ENCODE measurements at places on chromosomes 2 and 18. TPM values are rescaled to one million over a fixed set of nuclear protein-coding genes. Genes with fewer than 3 reads are reported as not detected.

Gene LRP2
- 0.89 TPM for total RNA-seq

Gene TMEM169
- total RNA-seq, result 0.57 TPM

Gene MOGAT1
- not detected for total RNA-seq

Gene C2orf81
- total RNA-seq, result 22.5 TPM

Gene ZCCHC2
- total RNA-seq, result 16.8 TPM

Gene CXCR1
- not detected for total RNA-seq

Gene APLF
- 6.8 TPM for total RNA-seq

Gene NRP2
- total RNA-seq, result 2.1 TPM

Gene SFT2D3
- total RNA-seq, result 9.4 TPM

Gene MAL
- not detected for total RNA-seq

Gene CNTNAP5
- not detected for total RNA-seq

Gene SLC4A1AP
- total RNA-seq, result 26.7 TPM

Gene KCNS3
- not detected for total RNA-seq

Gene SEMA4F
- total RNA-seq, result 4.3 TPM

Gene CAD
- total RNA-seq, result 173 TPM

Gene SPRED2
- total RNA-seq, result 41.9 TPM

Gene NEU2
- total RNA-seq, result not detected

Gene PAIP2B
- 6.9 TPM for total RNA-seq

Gene DNMT3A
- 7.3 TPM for total RNA-seq

Gene CRACDL
- total RNA-seq, result 0.13 TPM

Gene RESP18
- not detected for total RNA-seq

Gene DOK6
- not detected for total RNA-seq

Gene ELOA2
- total RNA-seq, result not detected

Gene EVA1A
- not detected for total RNA-seq

Gene DCDC2C
- total RNA-seq, result not detected

Gene VWC2L
- total RNA-seq, result not detected

Gene MFSD2B
- total RNA-seq, result 1.0 TPM

Gene ARHGEF4
- total RNA-seq, result 1.3 TPM

All from OCI-LY7 (cell line).